Stimulated activated CD4-positive, alpha-beta T cell treated with anti-CD3 and anti-CD28 coated beads, Interleukin-15, amount 100 ng/mL, for 1 hour (primary cell): ENCODE measurements at places on chromosomes 6 and 20.

- no peak for DNase-seq
Measured at GRCh38 chr6:7264041-7264440, 49.0 kb downstream of the SSR1 start.

DNA sequence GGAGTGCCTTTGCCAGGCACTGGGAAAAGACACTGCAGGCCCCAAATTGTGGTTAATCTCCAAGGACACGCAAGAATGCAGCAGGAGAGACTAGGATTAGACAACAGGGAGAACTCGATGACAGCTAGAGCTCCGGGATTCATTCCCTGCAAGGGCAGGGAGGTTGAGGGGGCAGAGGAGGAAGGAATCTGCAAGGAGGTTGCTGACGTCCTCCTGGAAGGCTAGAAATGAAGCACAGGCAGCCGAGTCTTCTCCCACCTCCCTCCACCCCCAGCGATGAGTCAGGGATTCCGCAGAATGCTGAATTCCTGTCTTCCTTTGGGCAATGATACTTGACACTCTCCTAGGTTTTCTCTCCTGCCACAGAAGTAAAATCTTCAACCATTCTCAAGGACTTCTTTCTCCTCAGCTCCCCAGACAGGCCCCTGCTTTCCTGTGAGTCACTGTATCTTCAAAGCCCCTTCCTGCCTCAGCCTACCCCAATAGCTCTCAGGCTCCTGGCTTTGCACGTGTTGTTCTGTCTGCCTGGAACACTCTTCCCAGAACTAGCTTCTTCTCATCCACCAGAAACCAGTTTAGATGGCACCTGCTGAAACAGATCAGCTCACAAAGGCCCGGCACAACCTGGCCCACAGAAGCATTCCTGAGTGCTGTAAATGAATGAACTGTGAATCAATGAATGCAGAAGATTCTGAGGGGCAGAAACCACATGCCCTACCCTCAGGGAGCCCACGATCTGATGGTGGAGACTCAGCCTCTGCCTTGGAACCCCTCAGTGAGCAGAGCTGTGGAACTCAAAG is 85.6 kb downstream of the MRPL14 start:
- DNase-seq, result no peak

- no peak for DNase-seq
Measured at GRCh38 chr6:104381907-104382306, 477.8 kb downstream of the HACE1 start.

DNA sequence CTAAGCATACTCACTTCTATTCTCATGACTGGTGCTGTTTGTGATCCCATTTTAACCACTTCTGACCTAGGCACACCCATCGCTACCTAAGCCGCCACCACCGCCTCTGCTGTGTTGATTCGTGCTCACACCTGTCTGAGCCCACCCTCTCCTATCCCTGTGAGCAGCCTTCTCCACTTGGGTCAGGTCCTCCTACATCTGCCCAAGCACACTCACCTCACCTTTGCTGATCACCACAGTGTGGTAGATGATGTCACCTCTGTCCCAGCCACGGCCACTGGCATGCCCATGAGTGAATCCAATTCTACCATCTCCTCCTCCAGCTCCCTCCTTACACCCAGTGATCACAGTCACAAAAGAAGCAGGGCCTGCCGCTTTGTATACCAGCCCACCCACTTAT is 20.8 kb downstream of the MUC22 start:
- no peak for DNase-seq

DNA sequence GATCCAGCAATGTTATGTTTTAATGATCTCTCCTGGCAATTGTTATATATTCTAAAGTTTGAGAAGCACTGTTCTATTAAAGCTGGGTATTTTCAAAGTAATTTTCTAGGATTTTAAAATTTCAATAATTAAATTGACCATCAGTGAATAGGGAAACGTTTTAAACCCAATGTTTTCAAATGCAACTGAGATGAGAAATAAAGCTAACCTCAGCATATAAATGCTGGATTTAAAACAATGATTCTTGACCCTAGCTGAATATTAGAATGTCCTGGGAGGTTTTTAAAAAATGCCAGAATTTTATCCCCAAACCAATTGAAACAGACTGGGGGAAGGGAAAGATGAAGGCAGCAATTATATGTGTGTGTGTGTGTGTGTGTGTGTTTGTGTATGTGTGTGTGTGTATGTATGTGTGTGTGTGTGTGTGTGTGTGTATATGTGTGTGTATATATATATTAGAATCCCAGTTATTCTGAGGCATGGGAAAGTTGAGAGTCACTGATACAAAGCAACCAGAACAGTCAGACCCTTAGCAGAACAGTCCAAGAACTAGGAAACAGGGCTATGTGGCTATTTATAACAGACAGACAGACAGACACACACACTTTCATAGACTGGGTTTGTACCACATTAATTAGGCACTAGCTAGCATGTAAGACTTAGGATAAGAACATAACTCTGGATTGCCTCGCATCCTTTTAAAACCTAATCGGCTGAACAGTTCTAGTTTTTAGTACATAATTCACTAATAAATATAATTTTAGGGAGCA is 107.8 kb downstream of the MAN1A1 start:
- no peak for DNase-seq
